ENCODE measurements at places on chromosomes 11 and 22.

GRCh38 chr11:32334822-32335221 is 100.5 kb downstream of the WT1 start:
- DNase-seq, result no peak

DNA sequence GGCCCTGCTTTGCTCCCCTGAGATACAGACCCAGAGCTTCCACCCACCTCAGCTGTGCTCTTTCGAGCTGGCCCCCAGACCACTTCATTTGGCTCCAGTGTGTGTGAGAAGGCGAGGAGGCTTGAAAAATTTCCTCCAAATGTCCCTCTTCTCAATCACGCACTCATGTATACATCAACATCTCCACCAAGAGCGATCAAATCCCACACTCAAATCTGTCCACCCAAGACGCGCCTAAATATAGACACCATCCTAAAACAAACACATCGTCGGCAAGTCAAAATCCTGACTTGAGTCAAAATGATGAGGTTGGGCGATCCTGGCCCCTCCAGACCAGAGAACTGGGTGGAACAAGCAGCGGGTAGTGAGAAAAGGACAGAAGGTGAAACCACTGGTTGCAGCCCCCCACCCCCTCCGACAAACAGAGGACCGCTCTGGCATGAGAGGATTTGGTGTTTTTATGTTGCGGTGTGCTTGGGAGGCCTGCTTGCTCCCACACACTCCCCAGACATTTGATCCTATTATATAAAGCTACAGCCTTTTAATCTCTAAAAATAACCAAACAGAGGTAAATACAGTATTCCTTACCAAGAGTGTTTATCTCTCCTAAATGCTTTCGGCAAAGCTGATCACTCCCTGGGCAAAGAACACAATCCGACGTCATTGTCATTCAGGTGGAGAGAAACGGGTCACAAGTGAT is 10.2 kb downstream of the MN1 start:
- DNase-seq, result no peak

- no peak for DNase-seq
Measured at GRCh38 chr11:63586451-63587166, 23.4 kb upstream of the PLAAT2 start.

DNA sequence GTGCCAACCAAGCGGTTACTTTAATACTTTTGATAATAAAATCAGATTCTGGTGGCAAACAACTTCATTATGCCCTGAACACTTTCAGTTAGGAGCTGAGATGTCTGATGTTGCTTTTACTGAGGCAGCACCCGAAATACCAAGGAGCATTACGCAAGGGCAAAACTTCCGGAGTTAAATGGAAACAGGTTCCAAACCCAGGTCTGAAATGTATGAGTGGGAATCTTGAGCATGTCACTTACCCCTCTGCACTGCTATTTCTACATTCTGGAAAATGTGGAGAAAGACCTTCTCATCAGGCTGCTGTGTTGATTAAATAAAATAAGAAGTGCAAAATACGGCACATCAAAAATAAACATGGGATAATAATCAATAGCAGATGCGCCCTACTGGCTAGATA is 315.1 kb downstream of the LARGE1 start:
- DNase-seq, result no peak

DNA sequence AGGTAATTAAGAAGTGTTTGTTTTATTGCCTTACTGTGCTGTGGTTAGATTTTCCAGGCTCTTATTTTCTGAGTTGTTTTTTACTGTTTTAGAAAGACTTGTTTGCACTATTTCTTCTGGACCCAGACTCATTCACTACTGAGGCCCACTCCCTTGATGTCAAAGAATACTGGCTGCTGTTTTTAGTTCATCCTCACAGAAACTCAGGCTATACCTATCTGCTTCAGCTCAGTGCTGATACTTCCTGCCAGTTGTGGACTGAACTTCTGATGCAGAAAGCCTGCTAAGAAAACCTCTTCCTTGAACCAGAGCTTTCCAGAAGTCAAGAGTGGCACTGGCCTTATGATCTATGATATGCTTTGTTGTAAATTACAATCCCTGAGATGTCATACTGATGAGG is 15.9 kb upstream of the PIK3IP1 start:
- no peak for DNase-seq

- DNase-seq, result no peak
Measured at GRCh38 chr11:44255406-44256071, 54.4 kb downstream of the ALX4 start.

DNA sequence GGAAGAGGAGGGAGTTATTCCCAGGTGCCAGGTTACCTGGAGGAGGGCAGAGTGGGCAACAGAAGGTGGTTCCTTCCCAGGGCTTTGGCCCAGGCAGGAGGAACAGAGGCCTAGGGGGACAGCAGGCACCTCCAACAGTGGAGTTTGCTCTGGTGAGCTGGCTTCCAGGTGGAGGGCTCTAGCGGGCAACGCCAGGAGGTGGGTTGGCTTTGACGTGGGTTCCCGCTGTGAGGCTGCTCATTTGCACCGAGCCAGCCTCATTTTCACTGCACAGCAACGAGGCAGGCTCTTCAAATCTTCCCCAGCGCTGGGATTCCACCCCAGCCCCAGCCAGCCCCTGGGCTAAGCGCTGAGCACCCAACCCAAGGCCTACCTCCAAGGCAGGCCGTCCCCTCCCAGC is 8.1 kb downstream of the IGSF9B start:
- no peak for DNase-seq

- DNase-seq, result no peak
Measured at GRCh38 chr11:7422544-7423331, 62.6 kb upstream of the OLFML1 start.
